ENCODE measurements at places on chromosomes 1 and 21.

DNA sequence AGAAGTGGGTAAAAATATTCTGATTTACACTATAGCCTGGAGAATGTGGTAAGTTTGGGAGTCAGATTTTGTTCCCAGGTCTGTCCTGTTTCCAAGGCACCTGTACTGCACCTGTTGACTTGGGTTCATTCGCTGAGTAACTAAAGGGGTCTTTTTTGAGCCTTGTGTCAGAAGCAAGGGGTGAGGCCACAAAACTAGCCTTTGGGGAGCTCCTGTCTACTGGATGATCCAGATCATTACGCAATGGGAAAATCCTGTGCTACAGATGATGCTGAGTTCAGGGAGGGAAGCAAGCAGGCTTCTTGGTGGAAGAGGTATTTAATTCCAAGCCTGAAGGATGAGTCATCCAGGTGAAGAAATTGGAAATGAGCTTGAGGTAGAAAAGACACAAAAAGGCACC is 424.0 kb downstream of the MATN1 start:
- DNase-seq: no peak

DNA sequence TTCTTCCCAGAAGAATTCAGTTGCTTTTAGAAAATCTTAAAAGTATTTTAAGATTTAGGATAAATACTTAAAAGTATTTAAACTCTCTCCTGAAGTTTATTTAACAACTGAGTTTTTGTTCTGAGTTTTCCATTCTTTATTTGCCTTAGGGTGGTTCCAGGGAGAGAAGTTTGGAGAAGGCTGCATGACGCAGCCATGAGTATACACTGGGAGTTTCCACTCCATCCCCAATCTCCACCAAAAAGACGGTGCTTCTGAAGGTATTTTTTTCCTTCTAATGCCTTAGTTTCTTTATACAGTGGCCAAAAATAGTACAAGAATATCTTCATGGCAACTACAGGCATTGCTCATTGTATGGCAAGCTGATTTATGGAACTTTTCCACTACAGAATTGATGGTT is 122.7 kb downstream of the ST6GALNAC5 start:
- DNase-seq: no peak

- no peak for DNase-seq
These were observed 7.4 kb downstream of the RABGAP1L start for GRCh38 chr1:174166530-174167264.

DNA sequence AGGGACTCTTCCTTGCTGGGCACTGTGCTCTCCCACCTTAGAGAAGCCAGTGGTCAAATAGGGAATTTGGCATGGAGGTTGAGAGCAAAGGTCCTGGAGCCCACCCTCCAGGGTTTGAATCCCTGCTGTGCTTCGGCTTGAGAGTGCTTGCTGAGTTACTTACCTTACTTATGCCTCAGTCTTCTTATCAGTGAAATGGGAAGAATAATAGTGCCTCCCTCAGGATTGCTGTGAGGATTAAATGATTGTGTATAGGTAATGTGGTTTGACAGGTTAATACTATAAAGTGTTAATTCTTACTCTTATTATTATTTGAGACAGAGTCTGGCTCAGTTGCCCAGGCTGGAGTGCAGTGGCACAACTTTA is 79.2 kb downstream of the HHAT start:
- no peak for DNase-seq

GRCh38 chr1:56028244-56028643 is 551.1 kb downstream of the PLPP3 start:
- no peak for DNase-seq

- DNase-seq: no peak
These were observed 5.2 kb downstream of the S100A10 start for GRCh38 chr1:151988405-151988923.

DNA sequence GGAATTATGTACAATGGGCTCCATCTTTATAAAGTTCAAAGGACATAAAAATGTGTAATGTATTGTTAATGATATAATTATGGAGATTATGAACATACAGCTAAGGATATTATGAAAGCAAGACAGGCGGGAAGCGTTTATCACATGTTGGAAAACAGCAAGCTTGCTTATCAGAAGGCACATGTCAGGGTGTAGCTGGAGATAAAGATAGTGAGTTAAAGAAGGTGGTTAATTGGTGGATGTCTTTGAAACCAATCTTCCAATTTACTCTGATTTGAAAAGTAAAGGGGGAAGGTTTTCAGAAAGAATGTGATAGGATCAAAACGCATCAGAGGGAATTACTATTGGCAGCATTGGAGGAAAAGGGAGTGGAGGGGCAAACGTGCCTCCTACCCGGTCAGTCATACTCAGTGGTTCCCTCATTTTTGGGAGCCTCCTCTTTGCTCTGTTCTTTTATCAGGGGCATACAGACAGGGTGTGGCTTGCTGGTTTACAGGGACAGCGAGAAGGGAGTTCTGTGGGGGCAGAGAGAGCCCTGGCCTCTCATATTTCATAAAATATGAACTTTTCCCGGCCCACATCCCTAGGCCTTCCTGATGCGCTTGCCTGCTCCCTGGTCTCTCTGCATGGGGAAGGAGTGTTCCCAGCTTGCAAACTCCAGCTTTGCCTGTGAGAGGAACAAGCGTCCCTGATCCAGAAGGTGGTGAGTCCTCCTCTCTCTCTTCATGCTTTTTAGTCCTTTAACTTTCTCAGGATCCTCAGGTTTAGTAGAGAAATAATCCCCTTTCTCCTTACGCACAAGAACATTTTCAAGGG is 8.0 kb upstream of the SVBP start:
- DNase-seq: no peak

GRCh38 chr1:99965646-99966375 is 4.0 kb upstream of the SLC35A3 start:
- DNase-seq: no peak

GRCh38 chr1:161038523-161039153 is at the start of gene TSTD1:
Gene TSTD1, minus strand, starts transcription at chr1:161038964. Its CDS starts 75 bp downstream, at chr1:161038889.
- no peak for DNase-seq

- no peak for DNase-seq
These were observed 29.9 kb upstream of the PPP1R15B start for GRCh38 chr1:204441558-204441957.

DNA sequence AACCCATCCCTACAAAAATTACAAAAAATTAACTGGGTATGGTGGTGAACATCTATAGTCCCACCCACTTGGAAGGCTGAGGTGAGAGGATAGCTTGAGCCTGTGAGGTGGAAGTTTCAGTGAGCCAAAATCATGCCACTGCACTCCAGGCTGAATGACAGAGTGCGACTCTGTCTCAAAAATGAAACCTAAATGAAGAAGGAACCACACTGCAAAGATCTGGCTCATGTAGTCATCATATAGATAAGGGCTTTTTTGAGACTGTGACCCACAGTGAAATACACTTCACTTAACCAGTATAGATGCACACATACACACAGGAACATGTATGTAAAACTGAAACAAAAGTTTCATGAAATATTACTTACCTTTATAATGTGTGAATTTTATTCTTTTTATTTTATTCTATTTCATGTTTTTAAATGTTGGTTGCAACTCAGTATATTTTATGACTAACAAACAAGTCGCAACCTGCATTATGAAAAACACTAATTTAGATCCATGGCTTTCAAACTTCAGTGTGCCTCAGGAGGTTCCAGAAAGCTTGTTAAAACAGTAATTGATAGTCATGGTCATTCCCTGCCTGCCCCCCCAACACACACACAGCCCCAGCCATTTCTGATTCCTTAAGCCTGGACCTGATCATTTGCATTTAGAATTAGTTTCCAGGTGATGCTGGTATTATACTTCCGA is 189.5 kb downstream of the PATJ start:
- DNase-seq: no peak

DNA sequence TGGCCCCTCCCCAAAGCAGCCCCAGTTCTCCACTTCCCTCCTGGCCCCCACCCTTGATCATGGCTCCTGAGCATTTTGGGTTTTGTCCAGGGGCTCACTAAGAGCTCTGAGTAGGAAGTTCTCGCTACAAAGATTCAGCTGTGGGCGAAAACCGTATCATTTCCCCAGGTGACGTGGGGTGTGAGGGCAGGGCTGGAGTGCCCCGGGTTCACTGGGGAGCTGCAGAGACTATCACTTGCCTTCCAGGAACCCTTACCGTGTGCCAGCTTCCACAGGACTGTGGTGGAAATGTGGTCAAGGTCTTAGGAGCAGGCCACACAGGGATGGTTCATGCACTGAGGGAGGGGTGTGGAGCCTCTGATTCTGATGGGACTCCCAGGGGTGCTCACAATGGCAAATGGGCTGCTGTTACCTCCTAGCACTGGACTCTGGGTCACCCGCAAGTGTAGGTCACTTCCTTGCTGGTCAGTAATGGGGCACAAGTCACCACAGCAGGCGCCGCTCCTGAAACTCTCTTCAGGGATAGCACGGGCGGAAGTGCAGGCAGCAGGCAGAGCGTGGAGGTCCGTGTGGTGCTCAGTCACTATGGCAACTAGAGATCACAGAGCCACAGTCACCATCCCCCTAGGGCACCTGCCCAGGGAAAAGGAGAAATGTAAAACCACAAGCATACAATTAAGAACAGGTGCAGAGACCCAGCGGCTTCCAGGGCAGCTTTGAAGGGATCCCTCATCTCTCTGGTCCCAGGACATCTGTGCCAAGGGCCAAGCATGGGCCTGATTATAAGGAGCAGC is 35.4 kb downstream of the RSPH1 start:
- DNase-seq: no peak

DNA sequence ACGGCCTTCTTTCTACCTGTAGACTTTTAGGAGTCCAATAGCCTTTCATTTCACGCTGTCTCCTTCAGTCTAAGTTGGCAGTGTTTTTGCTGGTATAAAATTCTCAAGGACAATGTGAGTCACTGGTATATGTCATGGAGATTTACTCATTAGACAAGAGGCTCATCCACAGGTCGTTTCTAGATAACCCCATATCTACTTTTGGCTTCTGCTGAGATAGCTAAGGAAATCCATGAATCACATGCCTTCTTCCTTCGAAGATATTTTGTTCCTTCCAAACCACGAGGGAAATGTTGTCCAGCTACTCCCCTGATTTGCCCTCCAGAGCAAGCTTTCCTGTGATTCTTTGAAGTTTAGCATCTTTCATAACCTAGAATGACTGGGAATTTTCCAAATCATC is 38.5 kb upstream of the KCNK1 start:
- no peak for DNase-seq

DNA sequence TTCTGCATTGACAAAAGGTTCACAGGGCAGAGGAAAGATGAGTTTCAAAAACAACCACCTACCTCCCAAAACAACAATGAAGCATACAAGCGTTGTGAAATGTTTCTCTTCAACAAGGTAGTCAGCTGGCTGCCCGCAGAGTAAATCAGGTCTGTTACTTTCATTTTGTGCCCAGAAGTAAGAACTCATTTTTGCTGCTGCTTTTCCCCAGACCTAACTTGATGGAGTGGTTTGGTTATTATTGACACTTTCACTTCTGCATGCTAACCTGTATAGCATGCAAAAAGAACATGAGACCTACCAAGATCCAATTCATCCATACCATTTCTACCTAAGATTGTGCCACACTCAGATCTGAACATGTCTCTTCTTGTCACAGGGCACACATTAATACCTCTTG is 1.3 kb downstream of the SLC9C2 start:
- no peak for DNase-seq

GRCh38 chr1:166905900-166906299 is 29.8 kb upstream of the TADA1 start:
- DNase-seq: no peak

GRCh38 chr1:58266242-58266641 is 280.3 kb downstream of the OMA1 start:
- DNase-seq: no peak

DNA sequence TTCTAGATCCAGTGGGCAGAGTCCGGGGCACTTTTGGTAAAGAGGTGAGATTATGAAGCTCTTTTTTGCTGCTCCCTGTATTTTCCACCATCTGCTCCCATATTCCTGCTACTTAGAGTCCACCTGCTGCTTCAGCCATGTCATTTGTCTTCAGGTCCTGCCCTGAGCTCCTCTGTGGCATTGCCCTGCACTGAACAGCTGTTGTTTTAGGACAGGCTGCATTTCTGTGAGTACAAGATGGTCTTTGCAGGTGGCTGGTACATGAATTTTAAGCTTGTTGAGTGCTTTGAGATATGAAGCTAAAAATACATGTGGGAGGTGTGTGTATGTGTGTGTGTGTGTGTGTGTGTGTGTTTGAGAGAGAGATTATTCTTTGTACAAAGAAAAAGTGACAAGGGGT is 21.9 kb downstream of the MT1HL1 start:
- no peak for DNase-seq

- DNase-seq: no peak
These were observed 60.6 kb upstream of the STUM start for GRCh38 chr1:226487921-226488320.

DNA sequence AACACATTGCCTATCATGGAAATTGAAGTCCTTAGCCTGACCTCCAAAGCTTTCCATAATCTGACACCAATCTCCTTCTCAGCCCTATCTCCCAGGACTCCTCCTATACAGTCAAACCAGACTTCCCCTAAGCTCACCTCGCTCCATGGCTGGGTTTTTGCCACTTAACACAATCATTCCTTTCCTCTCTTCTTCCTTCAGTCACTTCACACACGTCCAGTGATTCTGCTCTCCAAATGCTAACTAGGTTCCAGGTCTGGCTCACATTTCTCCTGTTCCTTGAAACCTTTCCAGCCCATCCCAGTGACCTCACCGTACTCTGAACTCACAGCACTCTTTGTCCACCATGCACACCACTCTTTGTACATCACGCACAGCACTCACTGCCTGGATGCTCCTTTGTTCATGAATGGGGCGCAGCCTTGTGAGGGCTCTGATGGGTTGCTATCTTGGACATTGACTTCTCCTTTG is 98.4 kb downstream of the GLUL start:
- DNase-seq: no peak

DNA sequence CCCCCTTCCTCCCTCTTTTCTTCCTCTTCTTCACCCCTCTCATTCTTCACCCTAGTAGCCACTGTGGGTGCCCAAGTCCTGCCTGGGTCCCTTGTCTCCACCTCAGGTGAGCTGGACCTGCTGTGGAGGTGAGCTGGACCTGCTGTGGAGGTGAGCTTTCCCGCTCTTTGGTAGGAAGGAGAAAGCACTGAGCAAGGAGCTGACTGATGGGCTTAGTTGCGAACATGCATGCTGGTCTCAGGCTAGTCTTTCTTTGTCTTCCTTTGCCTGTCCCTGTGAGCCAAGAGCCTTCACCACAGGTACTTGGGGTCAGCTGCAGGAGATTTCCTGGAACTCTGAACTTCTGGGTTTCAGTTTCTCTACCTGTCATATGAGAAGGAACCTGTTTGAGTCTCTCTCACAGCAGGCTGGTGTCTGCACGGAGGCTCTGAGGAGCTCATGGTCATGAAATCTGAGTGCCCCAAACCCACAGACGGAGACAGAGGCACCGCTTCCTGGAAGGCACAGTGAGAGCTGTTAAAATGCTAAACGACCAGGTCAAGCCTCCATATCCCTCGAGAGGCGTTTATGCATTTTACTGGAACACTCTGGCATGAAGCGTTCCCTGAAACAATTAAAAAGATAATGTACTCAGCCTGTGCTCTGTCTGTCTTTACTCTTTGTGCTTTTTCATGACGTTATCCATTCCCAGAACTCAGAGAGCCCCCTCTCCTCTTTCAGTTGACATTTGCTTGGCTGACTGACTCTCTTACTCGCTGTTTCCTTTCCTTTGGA is 69.5 kb downstream of the RHOU start:
- no peak for DNase-seq

Measured in frontal cortex (tissue), 4 donors.